ENCODE measurements at places on chromosomes 2 and 18. TPM values are rescaled to one million over a fixed set of nuclear protein-coding genes. Genes with fewer than 3 reads are reported as not detected.

- no peak for DNase-seq
Measured at GRCh38 chr2:222526480-222527277, 102.3 kb downstream of the SGPP2 start.

Gene ABCG5
- total RNA-seq = not detected

Gene SLC20A1
- 22.4 TPM for total RNA-seq

- no peak for DNase-seq
Measured at GRCh38 chr18:79930020-79930642, 21.3 kb downstream of the SLC66A2 start.

Gene CDH19
- total RNA-seq = 6.2 TPM

Gene RNF125
- total RNA-seq = 5.4 TPM

DNA sequence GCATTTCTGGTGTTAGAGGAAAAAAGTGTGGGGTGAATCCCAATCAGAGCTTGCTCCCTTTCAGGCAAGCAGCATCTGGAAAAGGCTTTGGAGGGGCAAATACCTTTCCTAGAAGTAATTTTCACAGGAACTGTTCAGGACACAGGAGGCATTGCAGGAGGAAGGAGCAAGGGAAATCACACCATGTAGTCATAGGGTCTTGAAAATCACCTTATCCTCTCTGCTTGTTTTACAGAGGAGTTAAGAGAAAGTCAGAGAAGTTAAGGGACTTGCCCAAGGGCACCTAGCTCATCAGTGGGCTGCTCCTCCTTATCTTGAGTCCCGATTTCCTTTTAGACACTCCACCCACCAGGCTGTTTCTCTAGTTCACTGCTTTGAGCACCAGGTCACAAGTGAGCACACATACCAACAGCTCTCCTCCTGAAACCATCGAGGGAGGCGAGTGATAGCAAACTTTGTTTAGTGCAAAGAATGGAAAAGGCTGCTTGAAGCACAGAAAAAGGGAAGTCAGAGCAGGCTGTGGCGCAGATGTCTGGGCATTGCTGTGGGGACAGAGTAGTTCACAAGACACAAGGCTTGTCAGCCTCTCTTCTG, 89.2 kb upstream of the CXCR4 start:
- DNase-seq = no peak

Gene NXPH2
- not detected for total RNA-seq

DNA sequence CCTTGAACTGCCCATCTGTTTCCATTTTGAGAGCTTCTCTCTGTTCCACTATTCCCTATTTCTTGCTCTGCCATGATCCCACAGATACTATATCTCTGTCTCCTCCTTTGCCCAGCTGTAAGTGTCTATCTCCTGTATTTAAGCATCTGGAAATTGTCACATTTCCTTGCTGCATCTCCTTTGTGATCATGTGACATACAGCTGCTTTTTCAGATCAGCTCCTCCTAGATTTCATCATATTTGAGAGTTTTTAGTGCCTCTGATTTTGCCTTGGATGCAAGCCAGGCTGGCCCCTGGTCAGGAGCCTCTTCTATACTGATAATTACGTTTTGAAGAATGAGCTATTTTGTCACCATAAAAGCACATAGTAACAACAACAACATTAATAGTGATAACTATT, 131.7 kb upstream of the TNP1 start:
- DNase-seq = peak; percentile 35

Gene SLC4A5
- not detected for total RNA-seq

- no peak for DNase-seq
Measured at GRCh38 chr2:16043627-16044026, 103.3 kb downstream of the MYCN start.

- DNase-seq = no peak
Measured at GRCh38 chr2:232038251-232038880, 76.9 kb downstream of the DIS3L2 start.

Gene ALK
- 0.32 TPM for total RNA-seq

Gene LOXHD1
- total RNA-seq = not detected

GRCh38 chr2:13230221-13230620, 513.5 kb downstream of the TRIB2 start:
- DNase-seq = no peak

DNA sequence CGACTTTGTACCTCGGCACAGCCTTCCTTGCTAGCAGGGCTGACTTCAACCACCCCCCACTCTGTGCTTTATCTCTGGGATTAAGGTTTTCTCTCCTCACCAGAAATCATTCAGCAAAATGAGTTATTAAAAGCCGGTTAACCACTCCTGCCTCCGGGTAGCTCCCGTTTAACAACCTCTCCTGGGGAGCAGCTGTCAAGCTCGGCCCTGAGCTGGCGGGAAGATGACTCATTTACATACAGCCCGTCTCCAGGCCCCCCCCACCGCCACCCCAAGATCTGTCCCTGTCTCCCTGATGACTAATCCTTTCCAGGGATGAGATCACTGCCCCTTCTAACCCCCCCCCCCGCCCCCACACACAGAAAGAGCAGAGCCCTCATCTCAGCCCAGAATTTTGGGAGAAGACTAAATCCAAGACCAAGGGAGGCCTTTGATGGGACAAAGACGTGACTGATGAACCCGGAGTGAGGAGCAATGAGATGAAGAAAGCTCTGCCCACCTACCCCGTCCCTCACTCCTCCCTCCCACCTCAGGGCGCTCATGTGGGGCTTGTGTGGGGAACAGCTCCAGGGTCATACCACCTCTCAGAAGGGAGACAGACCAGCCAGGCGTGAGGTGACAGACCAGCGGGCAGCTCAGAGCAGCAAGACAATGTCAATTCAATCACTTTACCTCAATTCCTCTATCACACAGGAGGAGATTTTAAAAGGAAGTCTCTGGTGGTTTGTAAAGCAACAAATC, 131.4 kb downstream of the MSH2 start:
- peak; percentile 87 for DNase-seq

- DNase-seq = no peak
Measured at GRCh38 chr2:85001595-85001994, 30.6 kb downstream of the KCMF1 start.

DNA sequence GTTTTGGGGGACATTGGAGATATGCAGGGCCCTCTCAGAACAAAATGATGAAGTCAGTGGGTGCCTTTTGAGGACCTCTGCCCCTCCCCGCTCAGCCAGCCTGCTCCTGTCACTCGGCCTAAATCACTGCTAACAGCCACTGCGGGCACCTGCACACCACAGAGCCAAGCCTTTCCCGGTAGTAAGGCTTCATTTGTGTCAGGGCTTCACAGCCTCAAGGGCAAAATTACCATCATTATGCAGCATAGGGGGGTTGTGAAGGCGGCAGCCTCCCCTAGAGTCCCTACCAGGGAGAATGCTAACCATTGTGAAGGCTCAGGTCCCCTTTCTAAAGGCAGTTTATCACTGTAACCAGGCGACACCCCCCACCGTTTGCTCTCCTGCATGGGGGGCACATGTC, 519.8 kb upstream of the MYT1L start:
- no peak for DNase-seq

GRCh38 chr2:96485751-96486651, 19.2 kb downstream of the NEURL3 start:
- peak; percentile 86 for DNase-seq

Gene KLHL30
- total RNA-seq = 4.3 TPM

Gene ABCG8
- total RNA-seq = 0.19 TPM

GRCh38 chr18:22731398-22731797, 201.7 kb upstream of the RBBP8 start:
- no peak for DNase-seq

GRCh38 chr2:189082376-189082975, 97.1 kb downstream of the COL5A2 start:
- DNase-seq = peak; percentile 13

DNA sequence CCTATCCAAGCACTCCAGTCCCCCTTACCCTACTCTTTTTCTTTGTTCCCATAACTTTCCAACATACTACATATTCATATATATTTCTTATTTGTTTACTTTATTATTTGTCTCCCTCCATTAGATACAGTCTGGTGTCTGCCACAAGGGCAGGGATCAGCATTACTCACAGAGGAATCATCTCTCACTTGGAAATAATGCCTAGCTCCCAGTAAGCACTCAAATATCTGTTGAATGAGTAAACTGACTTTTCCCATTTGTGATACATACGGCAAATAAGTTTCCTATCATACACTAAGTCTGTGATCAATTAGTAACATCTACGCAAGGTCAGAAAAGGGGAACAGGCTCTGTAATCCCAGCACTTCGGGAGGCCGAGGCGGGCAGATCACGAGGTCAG, 18.7 kb downstream of the C1D start:
- DNase-seq = no peak

- DNase-seq = no peak
Measured at GRCh38 chr2:2689306-2689705, 358.2 kb upstream of the MYT1L start.

Gene G6PC2
- not detected for total RNA-seq

Gene LIMS4
- 13.2 TPM for total RNA-seq

Gene GPR45
- not detected for total RNA-seq

DNA sequence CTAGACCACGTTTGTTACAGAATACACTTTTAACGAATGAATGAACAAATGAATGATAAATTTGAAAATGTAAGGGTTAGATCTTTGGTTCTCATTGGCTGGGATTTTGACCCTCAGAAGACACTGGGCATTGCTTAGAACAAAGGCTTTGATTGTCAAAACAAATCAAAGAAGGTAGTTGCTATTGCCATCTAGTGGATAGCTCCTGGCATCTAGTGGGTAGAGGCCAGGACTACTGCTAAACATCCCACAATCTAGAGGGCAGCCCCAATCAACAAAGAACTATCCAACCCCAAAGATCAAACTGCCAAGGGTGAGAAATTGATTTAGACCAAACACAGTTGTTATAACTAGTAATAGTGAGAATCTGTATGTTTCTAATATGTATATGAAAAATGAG, 552.3 kb downstream of the KCNJ3 start:
- no peak for DNase-seq

GRCh38 chr18:57784034-57784800, 18.9 kb downstream of the ATP8B1 start:
- DNase-seq = peak; percentile 25

DNA sequence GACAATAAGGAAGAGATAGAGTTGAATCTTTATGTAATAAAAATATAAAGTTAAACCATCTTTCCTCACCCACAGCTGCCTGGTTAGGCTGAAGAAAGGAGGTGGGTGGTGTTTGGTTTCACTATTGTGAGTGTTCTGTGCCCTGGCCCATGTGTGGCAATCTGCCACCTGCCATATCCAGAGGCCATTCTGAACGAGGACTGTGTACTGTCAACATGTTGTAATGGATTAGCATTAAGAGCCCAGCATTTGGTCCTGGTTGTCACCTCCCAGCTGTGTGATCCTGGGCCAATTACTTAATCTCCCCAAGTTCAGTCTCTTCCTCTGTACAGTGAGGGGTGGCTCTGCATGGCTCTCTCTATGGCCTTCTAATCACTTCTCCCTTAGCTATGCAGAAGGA, 118.2 kb upstream of the SEC11C start:
- no peak for DNase-seq

Gene HOXD11
- not detected for total RNA-seq

All from adrenal gland (tissue), 19 donors.